Fibroblast of skin of back (primary cell): ENCODE measurements at places on chromosomes 1 and 21.

DNA sequence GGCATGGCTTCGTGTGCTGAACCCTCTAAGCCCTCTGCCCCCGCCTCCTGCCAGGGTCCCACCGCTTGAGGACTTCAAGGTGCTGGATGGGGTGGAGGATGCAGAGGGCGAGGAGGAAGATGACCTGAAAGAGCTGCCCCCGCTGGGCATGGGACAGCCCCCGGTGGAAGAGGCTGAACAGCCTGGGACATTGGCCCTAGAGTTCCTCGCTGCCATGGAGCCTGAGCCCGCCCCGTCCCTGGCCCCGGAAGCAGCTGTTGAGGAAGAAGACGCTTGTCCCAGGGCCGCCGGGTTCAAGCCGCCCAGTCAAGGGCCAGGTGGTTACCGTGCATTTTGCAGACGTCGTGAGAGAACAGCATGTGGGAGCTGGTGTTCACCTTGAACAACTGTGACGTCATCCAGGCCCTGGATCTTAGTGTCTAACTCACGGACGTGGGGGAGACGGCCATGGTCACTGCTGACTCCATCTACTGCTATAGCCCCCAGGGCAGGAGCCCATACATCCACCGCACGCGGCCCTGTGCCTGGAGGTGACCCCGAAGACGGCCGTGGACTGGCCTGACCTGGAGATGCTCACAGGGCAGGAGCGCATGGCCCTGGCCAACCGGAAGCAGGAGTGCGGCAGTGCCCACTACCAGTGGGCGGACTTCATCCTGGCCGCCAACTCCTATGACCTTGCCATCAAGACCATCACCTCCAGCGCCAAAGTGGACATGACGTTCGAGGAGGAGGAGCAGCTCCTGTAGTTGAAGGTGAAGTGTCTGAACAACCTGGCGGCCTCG is 90.1 kb downstream of the PPP1R12B start:
- DNase-seq: no peak

- DNase-seq: no peak
Measured at GRCh38 chr1:14780271-14780670, 181.8 kb downstream of the KAZN start.

GRCh38 chr1:194889310-194889709 is 1702.9 kb upstream of the B3GALT2 start:
- DNase-seq: no peak

DNA sequence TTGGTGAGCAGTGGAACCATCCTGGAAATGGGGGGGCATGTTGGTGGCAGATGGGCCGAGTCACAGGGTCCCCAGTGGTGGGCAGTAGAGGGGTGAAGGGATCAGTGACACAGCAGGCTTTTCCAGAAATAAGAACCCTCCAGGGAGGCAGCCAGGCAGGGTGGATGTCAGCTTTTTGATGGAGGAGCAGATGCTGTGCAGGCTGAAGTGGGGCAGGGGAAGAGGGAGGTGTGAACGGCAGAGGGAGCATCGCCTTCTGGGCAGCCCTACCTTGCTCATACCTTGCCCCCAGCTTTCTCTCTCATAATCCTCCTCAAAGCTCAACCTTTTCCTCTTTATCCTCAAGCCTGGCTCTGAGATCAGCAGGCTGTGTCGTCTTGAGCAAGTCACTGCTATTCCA is 131.8 kb upstream of the IPO9 start:
- no peak for DNase-seq

DNA sequence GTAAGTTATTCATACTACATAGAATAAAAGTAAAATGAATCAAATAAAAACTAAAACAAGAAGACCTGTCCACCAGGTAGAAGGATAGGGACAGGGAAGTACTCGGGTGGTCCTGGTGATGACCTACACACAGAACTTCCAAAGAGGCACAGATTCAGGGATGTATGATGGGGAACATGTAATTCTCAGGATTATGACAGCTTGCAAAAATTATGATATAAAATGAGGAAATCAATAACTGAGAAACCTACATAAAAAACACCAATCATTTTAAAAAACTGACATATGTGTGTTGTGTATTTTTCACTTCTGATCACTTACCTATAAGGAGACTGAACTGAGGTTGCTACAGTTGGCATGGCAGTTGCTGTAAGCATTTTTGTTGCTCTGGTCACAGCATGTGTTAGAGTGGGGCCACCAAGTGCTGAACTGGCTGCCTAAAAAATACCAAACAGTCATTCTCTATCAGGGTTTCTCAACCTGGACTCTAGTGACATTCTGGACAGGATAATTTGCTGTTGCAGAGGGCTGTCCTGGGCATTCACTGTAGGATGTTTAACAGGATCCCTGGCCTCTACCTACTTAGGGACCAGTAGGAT is 73.8 kb downstream of the USP24 start:
- no peak for DNase-seq

DNA sequence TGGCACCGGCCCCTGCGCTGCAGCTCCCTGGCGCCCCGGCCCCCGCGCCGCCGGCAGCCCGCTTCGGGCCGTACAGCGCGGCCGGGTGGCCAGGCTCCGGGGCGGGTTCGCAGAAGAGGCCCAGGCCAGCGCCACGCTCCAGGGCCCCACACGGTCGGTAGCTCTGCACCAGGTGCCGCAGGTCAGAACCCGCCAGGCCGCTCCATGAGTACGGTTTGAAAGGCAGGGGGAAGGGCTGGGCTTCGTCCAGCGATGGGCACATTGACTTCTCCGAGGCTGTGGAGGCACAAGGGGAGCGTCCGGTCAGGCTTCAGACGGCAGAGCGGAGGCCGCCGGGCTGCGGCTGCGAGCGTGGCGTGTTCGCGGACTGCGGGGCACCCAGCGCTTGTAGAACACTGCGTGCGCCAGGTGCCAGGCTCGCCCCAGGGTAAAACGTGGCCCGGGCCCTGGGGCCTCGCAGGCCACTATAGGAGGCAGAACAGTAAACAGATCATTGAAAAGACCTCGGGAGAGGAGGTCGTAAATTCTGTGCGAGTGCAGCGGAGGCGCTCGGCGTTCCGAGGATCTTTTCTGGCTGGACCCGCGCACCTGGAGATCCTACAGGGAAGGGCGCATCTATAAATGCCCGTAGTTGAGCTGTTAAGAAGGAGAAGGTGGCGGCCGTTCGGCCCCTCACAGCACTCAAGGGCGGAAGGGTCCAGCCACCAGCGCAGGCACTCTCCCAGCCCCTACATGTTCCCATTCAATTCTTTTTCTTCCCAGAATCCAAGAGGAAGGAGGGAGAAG is 5.7 kb downstream of the GFI1 start:
- no peak for DNase-seq

- no peak for DNase-seq
Measured at GRCh38 chr1:65245295-65245694, 64.0 kb upstream of the DNAJC6 start.

DNA sequence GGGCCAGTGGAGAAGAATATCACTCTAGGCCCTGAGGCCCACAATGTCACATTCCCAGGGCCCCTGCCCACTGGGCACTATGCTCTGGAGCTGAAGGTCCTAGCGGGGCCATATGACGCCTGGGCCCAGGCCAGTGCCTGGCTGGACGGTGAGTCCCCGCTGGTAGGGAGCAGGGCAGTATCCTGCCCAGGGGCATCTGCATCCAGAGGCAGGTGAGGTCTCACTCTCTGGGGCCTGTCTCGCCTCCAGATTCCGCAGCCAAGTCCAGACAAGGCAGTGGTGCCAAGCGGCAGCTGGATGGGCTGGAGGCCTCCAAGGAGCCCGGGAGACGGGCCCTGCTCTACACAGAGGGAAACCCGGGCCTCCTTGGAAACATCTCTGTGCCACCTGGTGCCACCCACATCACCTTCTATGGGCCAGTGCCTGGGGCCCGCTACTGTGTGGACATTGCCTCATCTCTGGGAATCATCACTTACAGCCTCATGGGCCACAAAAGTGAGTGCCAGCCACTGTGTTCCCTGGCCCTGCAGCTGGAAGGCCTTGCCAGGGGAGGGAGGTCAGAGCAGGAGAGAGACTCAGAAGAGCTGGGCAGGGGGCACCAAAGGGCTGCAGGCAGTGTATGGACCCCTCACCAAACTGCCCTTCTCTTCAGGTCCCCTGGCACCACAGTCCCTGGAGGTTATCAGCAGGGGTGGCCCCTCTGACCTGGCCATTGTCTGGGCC is 11.1 kb upstream of the PTPN7 start:
- no peak for DNase-seq

- no peak for DNase-seq
Measured at GRCh38 chr1:150579945-150580642, 684 bp upstream of the MCL1 start.

- no peak for DNase-seq
Measured at GRCh38 chr1:109664671-109665070, 3.2 kb upstream of the GSTM2 start.

GRCh38 chr1:93907718-93908117 is 1.5 kb downstream of the GCLM start:
- peak; percentile 48 for DNase-seq

DNA sequence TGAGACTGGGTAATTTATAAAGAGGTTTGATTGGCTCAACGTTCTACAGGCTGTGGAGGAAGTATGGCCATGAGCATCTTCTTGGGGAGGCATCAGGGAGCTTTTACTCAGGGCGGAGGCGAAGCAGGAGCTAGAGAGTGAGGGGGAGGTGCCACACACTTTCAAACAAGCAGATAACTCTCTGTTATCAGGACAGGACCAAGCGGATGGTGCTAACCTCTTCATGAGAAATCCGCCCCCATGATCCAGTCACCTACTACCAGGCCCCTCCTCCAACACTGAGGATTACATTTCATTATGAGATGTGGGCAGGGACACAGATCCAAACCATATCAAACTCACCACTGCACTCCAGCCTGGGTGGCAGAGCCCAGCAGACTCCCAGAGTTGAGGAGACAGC is 11.5 kb upstream of the LRRC47 start:
- no peak for DNase-seq
